ENCODE measurements at places on chromosomes 2 and 18. TPM values are rescaled to one million over a fixed set of nuclear protein-coding genes. Genes with fewer than 3 reads are reported as not detected.
A peak's percentile ranks its signal among the peaks of the same experiment; 100 is the strongest.

- H3K4me1 ChIP-seq, result peaks cover 12% of the 10 kb centered on the region
- peaks cover 2% of the 10 kb centered on the region for H3K27me3 ChIP-seq
- no peak overlapping the region for H3K4me3 ChIP-seq
- H3K36me3 ChIP-seq, result no peaks in the 10 kb centered on the region
- no peak for DNase-seq
- peak overlapping the region; percentile 29 for H3K27ac ChIP-seq
Measured at GRCh38 chr2:222912776-222913175, 51.9 kb downstream of the ACSL3 start.

- DNase-seq, result no peak
- H3K4me3 ChIP-seq, result no peak overlapping the region
- no peak overlapping the region for H3K27ac ChIP-seq
Measured at GRCh38 chr2:43171789-43172188, 54.6 kb downstream of the ZFP36L2 start.

DNA sequence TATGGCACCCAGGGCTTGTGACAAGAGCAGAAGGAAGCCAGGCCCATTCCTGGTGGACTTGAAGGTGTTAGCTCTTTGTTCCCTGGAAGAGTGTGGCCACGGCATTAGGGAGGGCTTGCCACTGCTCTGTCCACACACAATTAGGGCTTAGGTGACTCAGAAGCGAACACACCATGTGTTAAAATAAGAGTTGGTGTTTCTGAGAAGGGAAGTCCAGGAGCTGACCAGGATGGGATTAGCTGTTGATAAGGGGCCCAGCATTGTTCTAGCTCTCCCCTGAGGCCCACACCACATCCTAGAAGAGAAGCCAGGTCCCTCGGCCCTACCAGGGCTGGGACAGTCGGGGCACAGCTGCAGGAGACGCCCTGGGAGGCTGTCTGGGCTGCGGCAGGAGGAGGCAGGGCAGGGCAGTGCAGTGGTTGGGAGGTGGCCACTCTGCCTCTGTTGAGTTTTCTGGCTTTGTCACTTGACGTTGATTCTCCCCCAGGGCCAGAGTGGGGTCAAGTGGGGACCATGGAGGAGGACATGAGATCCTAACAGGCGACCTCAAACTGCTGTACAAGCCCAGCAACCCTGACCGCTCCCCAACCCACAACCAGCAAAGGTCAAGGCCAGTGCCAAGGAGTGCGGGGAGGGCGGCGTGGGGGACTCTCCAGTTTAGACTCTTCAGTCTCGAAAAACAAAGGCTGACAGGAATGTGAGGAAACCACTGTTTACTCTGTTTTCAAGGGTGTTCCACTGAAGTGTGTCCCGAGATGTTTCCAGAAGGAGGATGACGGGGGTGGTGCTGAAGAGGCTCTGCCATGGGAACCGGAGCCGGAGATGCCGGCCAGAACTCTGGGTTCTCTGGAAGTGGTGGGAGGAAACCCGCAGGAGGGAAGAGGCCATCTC, 16.8 kb downstream of the GNLY start:
- H3K36me3 ChIP-seq, result no peaks in the 10 kb centered on the region
- no peak overlapping the region for H3K27ac ChIP-seq
- H3K27me3 ChIP-seq, result no peaks in the 10 kb centered on the region
- no peaks in the 10 kb centered on the region for H3K4me1 ChIP-seq
- no peak for DNase-seq

- H3K4me3 ChIP-seq, result no peak overlapping the region
- H3K36me3 ChIP-seq, result no peaks in the 10 kb centered on the region
- DNase-seq, result no peak
- peaks cover 36% of the 10 kb centered on the region for H3K4me1 ChIP-seq
Measured at GRCh38 chr2:65411056-65411795, 21.2 kb downstream of the SPRED2 start.

DNA sequence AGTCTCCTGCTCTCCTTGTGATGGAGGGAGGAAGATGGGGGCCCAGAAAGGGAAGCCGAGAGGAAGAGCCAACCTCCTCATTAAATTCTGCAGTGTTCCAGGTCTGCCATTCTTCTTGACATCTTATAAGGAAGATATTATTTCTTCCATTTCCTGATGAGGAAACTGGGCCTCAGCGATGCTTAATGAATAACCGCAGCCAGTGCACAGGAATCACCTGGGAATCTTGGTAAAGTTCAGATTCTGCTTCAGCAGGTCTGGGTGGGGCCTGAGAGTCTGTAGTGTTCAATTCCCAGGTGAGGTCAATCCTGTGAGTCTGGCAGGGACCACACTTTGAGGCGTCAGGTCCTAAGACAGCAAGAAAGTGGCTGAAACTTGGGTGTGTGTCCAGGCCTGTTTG, 17.3 kb downstream of the PCARE start:
- no peaks in the 10 kb centered on the region for H3K36me3 ChIP-seq
- no peak for DNase-seq
- H3K27ac ChIP-seq, result no peak overlapping the region
- H3K4me3 ChIP-seq, result no peak overlapping the region

DNA sequence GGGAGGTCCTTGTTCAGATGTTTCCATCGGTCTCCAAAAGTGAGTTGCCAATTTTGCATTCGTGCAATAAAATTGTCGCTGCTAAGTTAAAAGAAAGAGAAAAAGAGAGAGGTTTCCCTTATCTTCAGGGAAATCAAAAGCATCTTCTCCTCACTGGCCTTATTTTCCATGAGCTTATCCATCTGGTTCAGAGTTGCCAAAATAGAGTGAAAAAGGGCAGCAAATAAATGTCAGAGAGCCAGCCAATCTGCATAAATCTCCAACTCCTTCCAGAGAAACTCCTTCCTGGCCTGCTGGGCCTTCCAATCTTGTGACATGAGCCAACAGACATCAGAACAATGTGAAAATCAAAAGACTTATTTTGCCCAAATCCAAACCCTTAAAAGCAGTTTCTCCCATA, 28.4 kb downstream of the PAX3 start:
- peaks cover 2% of the 10 kb centered on the region for H3K27me3 ChIP-seq
- no peak overlapping the region for H3K27ac ChIP-seq
- H3K36me3 ChIP-seq, result no peaks in the 10 kb centered on the region
- peaks cover 8% of the 10 kb centered on the region for H3K4me1 ChIP-seq
- H3K4me3 ChIP-seq, result no peak overlapping the region
- no peak for DNase-seq

DNA sequence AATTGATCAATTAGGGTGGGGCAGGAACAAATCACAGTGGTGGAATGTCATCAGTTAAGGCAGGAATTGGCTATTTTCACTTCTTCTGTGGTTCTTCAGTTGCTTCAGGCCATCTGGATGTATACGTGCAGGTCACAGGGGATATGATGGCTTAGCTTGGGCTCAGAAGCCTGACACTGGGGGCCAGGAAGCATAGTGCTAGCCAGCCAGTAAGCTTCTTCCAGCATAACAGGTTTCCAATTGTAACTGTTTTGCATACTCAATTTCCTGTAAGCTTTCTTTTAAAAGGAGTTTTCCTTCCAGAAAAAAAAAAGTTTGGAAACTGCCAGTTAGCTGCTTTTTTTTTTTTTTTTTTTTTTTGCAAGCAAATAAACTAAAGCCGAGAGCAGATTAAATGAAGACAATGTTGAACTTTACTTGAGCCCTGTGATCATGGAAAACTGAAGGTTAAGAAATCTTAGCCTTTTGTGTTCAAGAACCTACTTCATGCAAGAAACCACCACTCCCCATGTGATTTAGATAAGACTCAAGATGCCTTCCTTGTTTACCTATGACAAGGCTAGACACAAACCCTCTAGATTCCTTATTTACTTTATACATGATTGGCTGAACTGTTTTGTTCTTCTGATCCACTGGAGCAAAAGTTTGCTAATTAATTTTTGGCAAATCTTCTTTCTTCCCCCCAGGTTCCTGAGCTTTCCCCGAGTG, 126.9 kb upstream of the LINC00305 start:
- H3K27ac ChIP-seq, result no peak overlapping the region
- peaks cover 2% of the 10 kb centered on the region for H3K27me3 ChIP-seq
- H3K4me3 ChIP-seq, result no peak overlapping the region
- no peaks in the 10 kb centered on the region for H3K4me1 ChIP-seq

GRCh38 chr18:76847916-76848315, 25.6 kb downstream of the ZNF236 start:
- no peak overlapping the region for H3K27ac ChIP-seq
- H3K27me3 ChIP-seq, result no peaks in the 10 kb centered on the region
- no peaks in the 10 kb centered on the region for H3K36me3 ChIP-seq

GRCh38 chr2:74312913-74313312, 30.3 kb downstream of the SLC4A5 start:
- no peak overlapping the region for H3K27ac ChIP-seq
- peaks cover 14% of the 10 kb centered on the region for H3K36me3 ChIP-seq
- DNase-seq, result no peak
- peaks cover 5% of the 10 kb centered on the region for H3K4me1 ChIP-seq
- no peak overlapping the region for H3K4me3 ChIP-seq

The MPP4 gene
- 0.25 TPM for total RNA-seq
